Left ventricle myocardium superior (tissue), 1 donor: ENCODE measurements at places on chromosomes 13 and 19.
A peak's percentile ranks its signal among the peaks of the same experiment; 100 is the strongest.

DNA sequence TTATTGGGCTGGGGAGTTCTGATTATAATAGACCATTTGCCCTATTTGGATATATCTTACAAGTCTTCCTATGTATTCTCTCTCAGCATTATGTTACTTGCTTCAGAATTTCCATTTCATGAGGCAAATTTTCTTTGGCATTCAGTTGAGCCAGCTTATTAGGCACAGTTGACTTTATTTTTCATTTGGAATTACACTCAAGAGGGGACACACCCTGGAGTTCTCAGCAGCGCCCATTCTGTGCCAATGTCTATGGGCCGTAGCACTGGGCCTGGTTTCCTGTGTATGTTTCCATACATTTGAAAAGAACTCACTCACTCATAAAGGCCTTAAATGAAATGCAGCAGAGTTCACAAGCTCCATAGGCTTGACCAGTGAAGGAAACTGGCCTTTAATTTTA is 138.5 kb downstream of the KLF12 start:
- no peak for DNase-seq

GRCh38 chr19:50817941-50818858 is 5.4 kb downstream of the KLK1 start:
- peak; percentile 46 for DNase-seq

GRCh38 chr19:40241809-40242384 is 15.4 kb upstream of the CCNP start:
- DNase-seq: peak; percentile 77

- peak; percentile 60 for DNase-seq
Observed at GRCh38 chr13:113474179-113474578, 16.3 kb downstream of the DCUN1D2 start.

- DNase-seq: peak; percentile 14
Observed at GRCh38 chr13:68984688-68985319, 1122.8 kb upstream of the ATXN8OS start.

DNA sequence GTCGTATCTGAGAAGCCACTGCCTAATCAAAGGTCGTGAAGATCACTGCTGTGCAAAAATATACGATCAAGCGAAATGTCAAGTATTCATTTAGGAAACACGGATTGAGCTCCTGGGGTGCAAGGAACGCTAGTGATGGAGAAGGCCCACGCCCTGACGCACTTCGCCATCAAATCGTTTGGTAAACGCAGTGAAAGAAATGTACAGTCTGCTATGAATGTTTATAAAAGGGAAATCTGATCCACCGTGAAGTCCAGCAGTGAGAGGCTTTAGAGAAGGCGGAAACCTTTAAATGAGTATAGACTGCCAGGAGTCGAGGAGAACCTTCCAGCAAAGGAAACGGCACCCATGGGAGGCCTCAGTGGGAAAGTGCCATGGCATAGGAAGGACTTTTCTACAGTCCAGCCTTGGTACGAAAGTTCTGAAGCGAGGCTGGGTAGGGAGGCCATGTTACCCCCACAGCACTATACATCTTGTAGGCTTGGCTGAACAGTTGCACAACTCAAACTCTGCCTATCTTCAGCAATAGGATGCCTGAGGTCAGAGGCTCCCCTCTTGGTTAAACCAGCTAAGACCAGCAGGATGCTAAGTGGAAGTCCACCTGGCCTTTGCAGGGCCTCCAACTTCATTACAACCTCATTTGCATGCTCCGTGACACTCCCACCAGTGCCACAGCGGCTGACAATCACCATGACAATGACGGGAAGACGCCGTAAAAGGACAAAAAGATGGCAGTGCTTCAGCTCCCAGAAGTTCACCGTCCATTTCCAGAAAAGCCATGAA is 20.4 kb downstream of the PCID2 start:
- DNase-seq: no peak

GRCh38 chr13:25846222-25846984 is 205.4 kb downstream of the SHISA2 start:
- DNase-seq: no peak

GRCh38 chr19:12495002-12495802 is 10.6 kb upstream of the ZNF709 start:
- peak; percentile 96 for DNase-seq

- DNase-seq: no peak
Observed at GRCh38 chr13:112071723-112072533, 5.0 kb downstream of the SOX1 start.

GRCh38 chr19:55339889-55340783 is 460 bp downstream of the KMT5C start:
- DNase-seq: no peak

DNA sequence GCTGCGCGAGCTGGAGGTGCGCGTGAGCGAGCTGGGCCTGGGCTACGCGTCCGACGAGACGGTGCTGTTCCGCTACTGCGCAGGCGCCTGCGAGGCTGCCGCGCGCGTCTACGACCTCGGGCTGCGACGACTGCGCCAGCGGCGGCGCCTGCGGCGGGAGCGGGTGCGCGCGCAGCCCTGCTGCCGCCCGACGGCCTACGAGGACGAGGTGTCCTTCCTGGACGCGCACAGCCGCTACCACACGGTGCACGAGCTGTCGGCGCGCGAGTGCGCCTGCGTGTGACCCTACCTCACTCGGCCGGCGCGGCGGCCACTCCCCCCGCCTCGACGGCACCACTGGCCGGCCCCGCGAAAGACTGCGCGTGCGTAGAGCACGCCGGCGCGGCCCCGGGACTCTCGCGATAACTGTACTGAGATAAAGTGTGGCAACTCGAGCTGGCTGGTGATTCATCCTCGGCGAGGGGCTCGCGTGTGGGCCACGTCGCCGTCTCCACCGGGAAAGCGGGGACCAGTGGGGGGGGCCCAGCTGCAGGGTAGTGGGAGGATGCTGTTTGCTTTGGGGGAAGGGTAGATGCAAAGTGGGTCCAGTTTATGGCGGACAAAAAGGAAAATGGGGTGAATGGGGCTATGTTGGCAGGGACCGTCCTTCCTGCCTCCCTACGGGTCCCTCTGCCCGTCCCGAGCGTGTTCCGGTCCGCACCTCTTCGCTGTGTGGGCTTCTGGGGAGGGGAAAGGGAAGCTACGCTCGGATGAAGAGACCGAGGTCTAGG is 11.4 kb downstream of the FUT6 start:
- peak; percentile 91 for DNase-seq

DNA sequence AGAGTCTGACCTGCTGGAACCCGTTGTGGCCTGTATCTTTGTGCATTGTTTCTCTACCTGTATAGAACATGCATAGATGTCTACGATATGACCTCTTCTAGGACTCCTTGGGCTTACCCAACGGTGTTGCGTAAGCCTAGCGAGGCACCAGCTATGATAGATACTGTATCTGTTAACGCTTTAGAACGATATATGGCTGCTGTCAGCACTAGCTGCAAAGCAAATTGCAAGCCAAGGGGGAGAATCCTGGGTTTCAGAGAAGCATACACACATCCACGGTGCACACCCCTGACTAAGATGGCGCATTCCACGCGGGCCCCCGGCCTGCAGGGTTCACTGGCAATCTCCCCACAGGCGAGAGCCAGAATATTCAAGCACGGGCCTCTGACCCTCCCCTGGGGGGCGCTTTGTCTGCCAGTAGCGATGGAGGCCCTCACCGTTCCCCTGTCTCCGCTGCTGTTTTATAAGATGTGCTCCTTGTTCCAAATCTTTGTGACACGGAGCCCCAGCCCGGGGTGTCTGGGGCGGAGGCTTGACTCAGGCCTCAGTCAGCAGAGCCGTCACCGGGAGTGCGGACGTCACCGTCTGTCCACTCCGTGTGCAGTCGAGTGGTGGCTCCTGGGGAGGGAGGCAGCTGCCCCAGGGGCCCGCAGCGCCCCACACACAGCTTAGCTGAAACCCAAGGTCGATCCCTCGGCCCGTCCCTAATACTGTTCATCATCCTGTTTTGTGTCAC is 12.9 kb upstream of the RPS15 start:
- DNase-seq: no peak

DNA sequence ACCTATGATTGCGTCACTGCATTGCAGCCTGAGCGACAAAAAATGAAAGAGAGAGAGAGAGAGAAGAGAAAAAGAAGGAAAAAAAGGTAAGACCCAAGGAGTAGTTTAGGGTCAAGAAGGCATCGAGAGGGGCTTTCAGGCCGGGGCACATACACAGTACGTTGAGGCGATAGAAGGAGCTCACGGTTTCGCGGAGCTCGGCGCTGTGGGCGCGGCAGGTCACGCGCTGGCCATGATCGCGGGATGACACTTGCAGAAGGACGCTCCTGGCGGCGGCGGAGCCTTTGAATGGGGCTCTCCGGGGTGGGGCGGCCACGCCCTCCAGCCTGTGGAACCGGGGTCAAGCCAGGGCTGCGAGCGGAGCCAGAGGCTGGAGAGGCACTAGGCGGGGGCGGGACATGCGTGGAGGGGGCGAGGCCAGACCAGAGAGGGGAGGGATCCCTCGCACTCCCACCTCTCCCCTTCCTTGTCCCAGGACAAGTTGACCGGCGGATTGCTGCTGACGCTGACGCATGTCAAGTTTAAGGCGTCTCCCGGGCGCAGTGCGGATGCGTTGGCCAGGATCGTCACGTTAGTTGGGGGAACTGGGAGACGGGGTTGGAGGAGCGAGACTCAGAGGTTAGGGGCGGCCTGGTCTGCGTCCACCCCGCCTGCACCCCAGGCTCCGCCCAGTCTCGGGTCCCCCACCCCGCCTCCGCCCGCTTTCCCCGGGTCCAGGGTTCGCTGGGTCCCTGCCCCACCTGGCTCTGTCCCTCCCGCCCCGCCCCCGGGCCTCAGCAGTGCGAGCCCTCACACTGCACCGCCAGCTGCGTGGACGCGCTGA is 6.9 kb downstream of the NPHS1 start:
- DNase-seq: no peak

DNA sequence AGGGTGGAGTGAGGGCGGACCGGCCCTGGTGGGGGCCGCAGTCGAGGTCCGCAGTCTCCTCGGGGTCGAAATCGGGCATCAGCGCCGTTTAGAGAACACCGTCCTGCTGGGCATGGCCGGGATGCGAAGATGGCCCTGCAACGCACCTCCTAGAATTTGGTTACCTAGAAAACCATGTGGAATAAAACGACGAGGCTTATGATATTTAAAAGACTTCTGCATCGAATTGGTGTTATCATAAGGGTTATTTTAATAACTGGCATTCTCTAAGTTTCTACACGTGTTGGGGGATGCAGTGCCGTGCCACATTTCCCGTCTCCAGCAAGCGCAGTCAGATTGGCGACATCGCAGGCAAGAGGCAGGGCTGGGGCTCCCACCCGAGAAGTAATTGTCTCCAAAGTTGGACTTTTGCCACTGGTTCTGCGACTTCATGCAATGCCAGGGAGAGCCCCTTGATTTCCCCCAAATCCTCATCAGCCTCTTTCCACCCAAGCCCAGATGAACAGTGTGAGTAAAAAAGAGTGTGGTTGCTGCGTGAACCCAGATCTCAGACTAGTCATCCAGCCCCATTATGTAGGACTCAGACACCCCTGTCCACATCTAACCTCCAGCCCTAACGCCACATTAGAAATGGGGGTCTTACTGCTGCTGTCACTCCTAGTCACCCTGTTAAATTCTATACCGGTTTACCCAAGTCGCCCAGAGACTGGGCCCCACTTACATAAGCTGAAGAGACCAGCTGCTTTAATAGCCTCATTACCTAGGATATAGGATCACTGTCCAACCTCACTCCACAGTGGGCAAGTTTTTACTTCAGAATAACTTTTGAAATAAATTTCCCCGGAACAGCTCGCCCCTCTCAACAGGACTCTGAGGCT is 571 bp upstream of the DHRS12 start:
- DNase-seq: peak; percentile 52

DNA sequence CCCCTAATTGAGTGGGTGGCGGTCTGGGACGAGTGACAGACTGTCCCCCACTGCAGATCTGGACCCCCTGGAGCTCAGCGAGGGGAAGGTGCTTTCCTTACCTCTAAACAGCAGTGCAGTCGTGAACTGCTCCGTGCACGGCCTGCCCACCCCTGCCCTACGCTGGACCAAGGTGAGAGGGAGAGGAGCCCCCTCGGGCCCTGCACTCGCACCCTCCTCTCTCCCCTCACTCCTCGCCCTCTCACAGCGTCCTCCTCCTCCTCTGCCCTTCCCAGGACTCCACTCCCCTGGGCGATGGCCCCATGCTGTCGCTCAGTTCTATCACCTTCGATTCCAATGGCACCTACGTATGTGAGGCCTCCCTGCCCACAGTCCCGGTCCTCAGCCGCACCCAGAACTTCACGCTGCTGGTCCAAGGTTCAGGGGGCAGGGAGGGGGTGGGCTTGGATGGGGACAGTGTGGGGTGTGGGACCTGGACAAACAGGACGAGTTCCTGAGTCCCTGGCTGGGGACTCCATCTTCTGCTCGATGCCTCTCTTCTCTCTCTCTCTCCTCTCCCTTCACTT is 9.6 kb downstream of the BCAM start:
- DNase-seq: no peak

- DNase-seq: no peak
Observed at GRCh38 chr19:57620673-57621348, 6.8 kb downstream of the ZNF134 start.
